HCT116 (cell line): ENCODE measurements at places on chromosomes 4 and X. TPM values are rescaled to one million over a fixed set of nuclear protein-coding genes. Genes with fewer than 3 reads are reported as not detected.

GRCh38 chrX:89034679-89035078 is 287.7 kb downstream of the CPXCR1 start:
- H3K27me3 ChIP-seq: no peaks in the 10 kb centered on the region
- no peaks in the 10 kb centered on the region for H3K36me3 ChIP-seq
- H3K4me3 ChIP-seq: no peak overlapping the region
- H3K4me1 ChIP-seq: no peaks in the 10 kb centered on the region
- no peak for DNase-seq

DNA sequence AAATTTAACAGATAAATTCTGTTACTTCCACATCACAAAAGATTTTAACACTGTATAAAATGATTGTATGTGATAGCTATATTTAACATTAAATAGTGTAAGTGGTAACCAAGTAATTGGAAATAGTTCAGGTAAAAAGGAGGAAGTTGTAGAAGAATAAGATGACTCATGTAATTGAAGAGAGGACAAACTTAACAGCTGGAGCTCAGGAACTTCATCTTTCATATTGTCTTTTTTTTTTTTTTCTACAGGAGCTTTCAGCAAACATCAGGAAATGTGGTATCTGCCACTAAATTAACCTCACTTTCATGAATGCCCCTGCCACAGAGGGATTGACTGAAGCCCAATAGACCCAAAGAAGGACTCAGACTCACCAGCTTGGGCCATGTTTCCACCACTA is 188.4 kb upstream of the VEGFC start:
- no peak for DNase-seq
- H3K27ac ChIP-seq: no peak overlapping the region
- no peaks in the 10 kb centered on the region for H3K36me3 ChIP-seq
- no peak overlapping the region for H3K4me3 ChIP-seq

- H3K36me3 ChIP-seq: no peaks in the 10 kb centered on the region
- H3K4me1 ChIP-seq: no peaks in the 10 kb centered on the region
- H3K4me3 ChIP-seq: no peak within 1 kb of the TSS
- no peak for DNase-seq
- H3K27me3 ChIP-seq: no peaks in the 10 kb centered on the region
- H3K27ac ChIP-seq: no peak within 1 kb of the TSS
Observed at GRCh38 chr4:15702941-15703403, at the start of gene BST1. Gene BST1 (plus strand): TSS chr4:15703065. CDS start chr4:15703145, 80 bp downstream.

DNA sequence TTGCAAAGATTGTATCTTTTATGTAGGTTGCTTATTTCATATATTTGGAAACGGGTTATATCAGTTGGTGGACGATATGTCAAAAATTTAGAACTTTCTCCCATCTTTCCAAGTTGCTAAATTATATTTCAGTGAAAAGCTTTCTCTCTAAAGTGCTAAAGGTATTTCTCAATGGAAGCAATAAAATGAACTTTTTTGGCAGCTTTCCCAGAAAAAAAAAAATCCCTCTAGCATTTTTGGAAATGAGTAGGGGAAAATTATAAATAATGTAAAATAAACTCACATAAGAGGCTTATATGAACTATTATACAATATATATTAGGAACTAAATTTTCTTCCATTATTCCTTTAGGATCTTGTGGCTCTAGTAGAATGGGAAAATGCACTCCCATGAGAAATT is 152.2 kb downstream of the GRID2 start:
- no peak overlapping the region for H3K27ac ChIP-seq
- DNase-seq: no peak
- H3K27me3 ChIP-seq: no peaks in the 10 kb centered on the region

DNA sequence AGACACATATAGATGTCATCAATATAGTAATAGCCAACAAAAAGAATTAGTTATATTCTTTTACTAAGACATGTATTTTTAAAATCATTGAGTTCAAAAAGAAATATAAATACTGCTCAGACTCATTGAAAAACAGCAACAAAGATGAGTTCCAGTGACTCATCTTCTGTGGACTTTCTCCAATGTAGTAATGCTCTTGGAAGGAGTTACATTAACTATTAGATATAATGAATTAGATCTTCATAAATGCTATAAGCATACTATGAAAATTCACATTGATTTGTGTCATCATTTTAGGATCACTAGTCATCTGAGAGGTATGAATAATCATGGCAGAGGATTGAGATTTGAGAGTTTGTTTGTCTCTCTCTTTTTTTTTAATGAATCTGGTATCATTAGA is 547.8 kb upstream of the PCDH7 start:
- no peak for DNase-seq
- no peaks in the 10 kb centered on the region for H3K36me3 ChIP-seq
- no peak overlapping the region for H3K4me3 ChIP-seq
- no peak overlapping the region for H3K27ac ChIP-seq
- no peaks in the 10 kb centered on the region for H3K4me1 ChIP-seq

Gene CXCL13
- not detected for total RNA-seq

Gene ADGRG2
- total RNA-seq: not detected

Gene PDGFRA
- 0.25 TPM for total RNA-seq
